ENCODE measurements at places on chromosomes 12 and 14.

- no peak for DNase-seq
Observed at GRCh38 chr14:99191395-99192027, 80.5 kb downstream of the BCL11B start.

DNA sequence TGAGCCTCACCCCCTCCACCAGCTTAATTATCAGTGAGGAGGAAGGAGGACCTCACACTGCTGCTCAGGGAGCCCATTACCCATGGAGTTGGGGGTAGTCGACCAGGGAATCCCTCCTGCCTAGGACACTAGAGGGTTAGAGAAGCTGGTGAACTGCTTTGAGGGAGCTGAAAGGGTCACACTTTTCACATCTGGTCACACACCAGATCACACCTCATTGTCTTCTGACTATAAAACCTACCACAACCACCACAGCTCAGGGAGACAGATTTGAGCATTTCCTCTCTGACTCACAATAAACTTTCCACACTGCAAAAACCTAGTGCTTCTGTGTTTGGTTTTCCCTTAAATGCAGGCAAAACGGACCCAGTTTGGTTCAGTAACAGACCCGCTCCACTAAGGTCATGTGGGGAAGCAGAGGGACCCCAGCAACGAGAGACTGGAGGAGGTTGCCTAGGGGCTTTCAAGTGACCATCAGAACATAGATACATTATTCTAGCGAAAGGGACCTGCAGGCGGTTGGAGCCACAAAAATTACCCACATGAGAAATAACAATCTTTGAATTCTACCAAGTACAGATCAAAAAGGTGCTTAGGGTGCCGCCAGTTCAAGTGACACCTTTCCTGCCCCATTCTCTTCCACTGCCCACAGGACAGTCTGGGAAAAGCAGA is 151.4 kb upstream of the AVPR1A start:
- no peak for DNase-seq

- no peak for DNase-seq
Observed at GRCh38 chr12:100528471-100529127, 44.9 kb upstream of the GAS2L3 start.

GRCh38 chr14:22882529-22883172 is 371 bp upstream of the REM2 start:
- no peak for DNase-seq

- no peak for DNase-seq
Observed at GRCh38 chr12:81229759-81230158, 151.9 kb downstream of the ACSS3 start.

DNA sequence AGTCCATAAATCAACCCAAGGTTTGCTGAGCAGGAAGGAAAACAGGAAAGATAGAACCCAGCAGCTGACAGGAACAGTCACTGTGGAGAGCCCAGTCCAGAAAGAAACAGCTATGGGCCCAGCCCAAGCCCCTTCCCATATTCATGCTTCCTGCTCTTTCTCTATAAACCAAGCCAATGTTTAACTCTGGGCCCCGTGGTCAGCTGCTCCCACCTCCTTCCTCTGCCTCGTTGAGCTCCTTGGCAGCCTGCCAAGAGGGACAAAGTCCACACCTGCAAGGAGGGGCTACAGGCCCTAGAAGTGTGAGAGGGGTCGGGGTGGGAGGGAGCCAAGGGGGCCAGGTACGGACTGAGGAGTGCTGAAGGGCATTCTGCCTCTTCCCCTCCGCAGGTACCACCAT is 10.0 kb downstream of the SLC6A13 start:
- no peak for DNase-seq
